ENCODE measurements at places on chromosomes 12 and 14.

DNA sequence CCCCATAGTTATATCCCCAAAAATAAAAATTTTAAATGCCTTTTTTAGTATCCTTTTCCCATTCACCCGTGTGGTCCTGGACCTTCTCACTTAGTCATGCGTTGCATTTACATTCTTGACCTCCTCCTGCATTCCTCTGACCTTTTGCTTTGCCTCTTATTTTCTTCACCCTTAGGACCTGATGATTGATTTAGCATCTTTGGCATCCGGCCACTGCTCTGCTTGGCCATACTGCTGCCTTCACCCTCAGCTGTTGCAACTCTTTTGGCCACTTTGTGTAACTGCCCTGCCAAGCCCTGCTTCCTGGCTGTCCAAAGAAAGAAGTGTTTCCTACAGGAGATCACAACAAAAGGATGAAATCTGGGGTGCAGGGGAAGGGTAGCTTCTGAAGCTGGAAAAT is 48.8 kb upstream of the SLC38A4 start:
- no peak for DNase-seq

DNA sequence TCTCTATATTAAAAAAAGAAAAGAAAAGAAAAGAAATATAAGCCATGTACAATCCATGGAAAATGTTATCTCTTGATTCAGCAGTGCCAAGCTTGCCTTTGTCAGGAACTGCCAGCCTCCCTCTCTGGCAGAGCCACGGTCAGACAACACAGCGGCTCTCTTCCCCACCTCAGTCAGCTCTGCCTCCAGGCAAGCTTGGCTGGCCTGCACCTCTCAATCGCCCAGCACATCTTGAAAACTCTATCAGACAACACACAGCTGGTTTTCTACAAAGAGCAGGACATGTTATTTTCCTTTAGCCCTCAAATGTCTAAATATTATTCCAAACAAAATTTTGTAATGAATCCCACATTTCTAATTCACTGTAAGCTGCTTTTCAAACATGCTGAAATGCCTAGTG is 20.0 kb upstream of the GCH1 start:
- DNase-seq: no peak

DNA sequence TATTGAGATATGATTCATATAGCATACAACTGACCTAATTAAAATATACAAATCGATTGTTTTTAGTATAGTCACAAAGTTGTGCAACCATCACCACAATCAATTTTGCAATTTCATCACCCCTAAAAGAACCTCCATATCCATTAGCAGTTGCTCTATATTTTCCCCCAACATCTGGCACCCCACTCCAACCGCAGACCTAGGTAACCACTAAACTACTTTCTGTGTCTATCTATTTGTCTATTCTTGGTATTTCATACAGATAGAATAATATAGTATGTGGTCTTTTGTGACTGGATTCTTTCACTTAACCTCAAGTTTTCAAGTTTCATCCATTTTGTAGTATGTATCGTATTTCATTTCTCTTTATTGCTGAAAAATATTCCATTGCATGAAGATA is 126.0 kb upstream of the CRY1 start:
- no peak for DNase-seq

- peak; percentile 97 for DNase-seq
Observed at GRCh38 chr14:22570132-22570949, 18.7 kb downstream of the DAD1 start.

GRCh38 chr12:103783744-103784664 is 57.0 kb downstream of the NT5DC3 start:
- no peak for DNase-seq

DNA sequence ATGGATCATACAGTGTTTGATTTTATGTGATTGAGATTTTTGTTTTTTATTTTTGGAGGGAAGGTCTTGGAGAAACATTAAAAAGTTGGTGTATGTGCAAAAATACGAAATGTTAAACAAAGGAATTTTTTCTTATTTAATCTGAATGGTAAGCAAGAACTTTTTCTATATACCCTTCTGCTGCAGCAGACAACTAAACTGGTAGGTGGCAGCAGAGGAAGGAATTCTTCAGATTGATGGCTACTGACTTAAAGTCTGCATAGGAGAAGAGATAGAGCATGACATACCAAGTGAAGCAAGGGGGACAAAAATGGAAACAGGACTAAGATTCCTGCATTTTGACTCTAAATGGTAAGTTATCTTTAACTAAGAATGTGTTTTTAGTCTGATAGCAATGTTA is 42.0 kb upstream of the A2ML1 start:
- DNase-seq: no peak

DNA sequence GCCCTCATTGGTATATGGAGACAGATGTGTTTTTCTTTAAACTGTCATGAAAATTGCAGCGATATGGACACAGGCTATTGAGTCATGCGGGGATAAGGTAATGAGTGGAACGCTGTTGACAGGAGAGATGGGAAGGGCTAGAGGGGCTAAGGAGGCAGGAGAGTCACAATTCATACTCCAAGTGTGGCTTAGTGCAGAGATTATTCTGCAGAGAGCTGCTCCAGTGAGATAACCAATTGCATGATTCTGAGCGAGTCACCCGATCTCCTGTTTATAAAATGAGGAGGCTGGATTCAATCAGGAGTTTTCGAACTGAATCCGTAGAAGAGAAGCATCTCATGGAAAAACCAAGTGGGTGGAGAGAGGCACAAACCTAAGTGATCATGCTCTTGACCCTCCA is 106.4 kb upstream of the PLEKHG7 start:
- no peak for DNase-seq

DNA sequence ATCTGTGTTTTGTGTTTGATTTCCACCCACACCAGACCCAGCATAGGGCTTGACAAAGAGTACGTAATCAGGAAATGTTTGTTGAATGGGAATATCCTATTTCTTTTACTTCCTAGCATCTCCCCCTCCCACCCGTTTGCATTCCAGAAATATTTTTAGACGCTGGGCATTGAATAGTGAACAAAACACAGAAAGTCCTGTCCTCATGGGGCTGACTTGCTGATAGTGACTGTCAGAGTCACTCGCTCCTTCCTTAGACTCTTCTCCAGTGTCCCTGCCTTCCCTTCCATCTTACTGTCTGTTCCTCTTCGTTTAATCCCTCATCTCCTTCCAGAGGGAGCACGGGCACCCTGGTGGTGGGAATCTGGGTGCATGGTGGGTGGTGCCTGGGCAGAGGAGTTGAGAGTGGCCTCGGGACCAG is 53.6 kb downstream of the SLC25A47 start:
- DNase-seq: no peak

- DNase-seq: no peak
Observed at GRCh38 chr14:104442107-104442551, 137.4 kb upstream of the C14orf180 start.

GRCh38 chr14:29529418-29529817 is 398.2 kb downstream of the PRKD1 start:
- no peak for DNase-seq

GRCh38 chr14:66752109-66752508 is 244.2 kb downstream of the GPHN start:
- no peak for DNase-seq

GRCh38 chr14:89750281-89750755 is 204.2 kb downstream of the EFCAB11 start:
- no peak for DNase-seq

DNA sequence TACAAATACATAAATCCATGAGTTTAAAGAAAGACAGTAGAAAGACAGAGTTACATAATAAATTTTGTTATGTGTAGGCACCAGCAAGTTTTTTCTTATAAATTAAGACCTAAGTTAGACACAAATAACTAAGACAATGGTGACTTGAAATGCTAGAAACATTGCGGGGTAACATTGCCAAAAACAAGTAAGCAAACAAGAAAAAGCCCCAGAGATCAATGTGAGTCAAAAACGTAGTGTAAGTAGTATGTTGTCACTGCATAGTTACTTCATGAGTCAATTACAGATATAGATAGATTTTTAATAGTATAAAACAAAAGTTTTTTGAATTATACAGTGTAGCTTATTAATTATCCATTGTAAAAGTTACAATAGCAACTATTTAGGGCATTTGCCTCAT is 83.4 kb downstream of the CNTN1 start:
- DNase-seq: no peak

DNA sequence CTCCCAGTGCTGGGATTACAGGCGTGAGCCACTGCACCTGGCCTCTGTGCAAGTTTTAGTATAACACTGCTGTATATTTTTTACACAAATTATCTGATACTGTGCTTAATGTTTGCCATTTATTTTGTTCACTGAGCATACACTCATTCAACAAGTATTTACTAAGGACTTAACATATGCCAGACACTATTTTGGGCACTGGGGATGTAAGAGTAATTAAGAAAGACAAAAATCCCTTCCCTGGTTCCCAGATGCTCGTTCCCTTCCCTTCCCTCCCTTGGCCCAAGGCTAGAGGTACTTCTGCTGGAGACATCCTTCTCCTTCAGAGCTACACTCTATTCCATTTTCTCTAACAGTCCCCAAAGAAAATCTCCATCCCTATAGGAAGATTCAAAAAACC is 12.5 kb downstream of the CIT start:
- DNase-seq: no peak

DNA sequence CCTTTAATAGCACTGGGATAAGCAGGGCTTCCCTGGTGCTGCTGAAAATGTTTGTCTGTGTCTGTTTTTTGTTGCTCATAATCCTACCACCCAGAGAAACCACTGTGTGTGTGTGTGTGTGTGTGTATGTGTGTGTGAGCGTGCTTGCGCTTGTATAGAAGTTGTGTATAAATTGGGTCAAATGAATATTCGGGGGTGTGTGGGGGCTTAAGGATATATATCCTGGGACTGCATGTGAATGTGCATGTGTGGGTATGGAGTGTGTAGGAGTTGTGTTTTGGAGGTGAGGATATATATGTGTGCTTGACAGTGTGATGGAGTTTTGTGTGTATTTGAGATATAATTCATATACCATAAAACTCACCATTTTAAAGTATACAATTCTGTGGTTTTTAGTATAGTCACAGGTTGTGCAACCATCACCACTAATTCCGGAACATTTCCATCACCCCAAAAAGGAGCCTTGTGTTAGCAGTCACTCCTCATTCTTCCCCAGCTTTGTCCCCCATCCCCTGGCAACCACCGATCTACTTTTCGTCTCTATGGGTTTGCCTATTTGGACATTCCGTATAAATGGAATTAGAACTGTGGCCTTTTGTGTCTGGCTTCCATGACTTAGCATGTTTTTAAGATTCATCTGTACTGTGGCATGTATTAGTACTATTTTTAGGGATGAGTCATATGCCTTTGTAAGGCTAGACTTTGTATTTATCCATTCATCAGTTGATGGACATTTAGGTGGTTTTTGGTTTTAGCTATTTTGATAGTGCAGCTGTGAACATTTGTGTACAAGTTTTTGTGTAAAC is 25.6 kb downstream of the TCTN1 start:
- DNase-seq: no peak

DNA sequence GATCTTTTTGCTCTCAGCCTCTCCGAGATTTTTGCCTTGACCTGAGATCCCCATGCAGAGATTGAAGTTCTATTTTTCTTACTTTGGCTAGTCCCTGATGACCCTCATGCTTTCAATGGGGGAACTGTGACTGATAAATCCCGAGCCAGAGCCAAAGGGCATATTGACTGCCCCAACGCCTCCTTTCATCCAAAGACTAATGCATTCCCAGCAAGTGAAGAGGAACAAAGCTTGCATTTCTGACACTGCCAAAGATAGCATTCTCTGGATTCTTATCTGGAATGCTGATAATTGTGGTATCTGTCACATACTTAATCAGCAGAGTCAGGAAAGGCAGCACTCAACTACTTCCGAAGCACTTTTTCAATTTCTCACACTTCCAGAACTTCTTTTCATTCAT is 152.3 kb upstream of the EGLN3 start:
- no peak for DNase-seq

DNA sequence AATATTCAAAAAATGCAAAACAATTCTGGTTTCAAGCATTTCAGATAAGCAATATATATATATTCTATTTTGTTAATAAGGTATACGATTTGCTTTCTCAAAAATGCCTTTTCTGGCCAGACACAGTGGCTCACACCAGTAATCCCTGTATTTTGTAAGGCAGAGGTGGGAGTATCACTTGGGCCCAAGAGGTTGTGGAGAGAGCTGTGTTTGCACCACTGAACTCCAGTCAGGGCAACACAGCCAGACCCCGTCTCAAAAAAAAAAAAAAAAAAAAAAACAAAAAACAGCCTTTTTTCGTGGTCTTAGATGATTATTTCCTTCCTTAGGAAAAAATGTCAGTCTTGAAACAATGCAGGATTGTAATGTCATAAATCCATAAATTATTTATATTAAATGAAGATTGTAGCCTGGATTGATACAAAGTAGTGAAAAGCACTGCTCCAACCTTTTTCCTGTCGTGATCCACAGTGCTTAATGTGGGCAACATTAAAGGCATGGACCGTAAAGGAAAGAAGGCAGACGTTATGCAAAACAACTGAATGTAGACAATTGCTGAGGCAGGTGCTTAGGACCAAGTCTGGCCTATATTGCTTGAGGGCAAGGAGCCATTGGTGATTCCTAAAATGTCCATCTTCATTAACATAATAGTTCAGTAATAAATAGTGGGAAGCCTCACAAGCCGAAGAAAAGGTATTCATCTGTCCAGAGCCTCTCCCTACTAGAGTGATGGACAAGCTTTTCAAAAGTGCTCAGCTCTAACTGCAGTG is 36.8 kb downstream of the RAD52 start:
- no peak for DNase-seq

DNA sequence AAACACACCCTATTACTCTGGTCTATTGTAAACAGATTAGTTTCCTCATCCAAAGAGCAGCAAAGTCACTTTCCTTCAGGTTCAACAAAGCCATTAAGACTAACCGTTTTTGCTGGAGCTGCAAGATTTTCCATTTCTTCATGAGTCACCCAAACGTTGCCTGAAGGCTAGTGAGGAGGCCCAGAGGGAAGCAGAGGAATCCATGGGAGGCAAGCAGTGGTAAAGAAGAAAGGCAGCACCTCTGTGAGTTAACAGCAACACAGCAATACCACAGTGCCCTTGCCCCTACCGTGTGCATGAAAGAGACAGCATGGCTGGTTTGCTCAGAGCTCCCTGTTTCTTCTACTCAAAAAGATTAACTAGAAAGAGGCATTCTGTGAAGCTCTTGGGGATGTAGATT is 206.3 kb downstream of the ACSS3 start:
- no peak for DNase-seq

DNA sequence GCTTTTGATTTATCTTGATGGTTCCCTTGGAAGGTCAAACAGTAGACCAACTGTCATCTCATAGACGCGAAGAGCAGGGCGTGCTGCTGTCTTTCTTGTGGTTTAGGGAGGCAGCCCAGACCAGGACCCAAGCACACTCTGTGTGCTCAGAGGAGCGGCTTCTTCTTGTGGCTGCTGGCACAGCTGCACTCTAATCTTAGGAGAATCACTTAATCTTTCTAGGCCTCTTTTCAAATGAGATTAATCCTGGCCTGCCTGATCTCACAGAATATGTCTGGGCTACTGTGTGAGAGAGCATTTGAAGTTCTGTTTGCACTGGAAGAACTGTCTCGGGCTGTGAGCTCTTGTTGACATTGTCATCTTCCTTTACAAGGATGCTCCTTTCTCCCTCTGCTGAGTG is 60.0 kb upstream of the TRAF3 start:
- no peak for DNase-seq

DNA sequence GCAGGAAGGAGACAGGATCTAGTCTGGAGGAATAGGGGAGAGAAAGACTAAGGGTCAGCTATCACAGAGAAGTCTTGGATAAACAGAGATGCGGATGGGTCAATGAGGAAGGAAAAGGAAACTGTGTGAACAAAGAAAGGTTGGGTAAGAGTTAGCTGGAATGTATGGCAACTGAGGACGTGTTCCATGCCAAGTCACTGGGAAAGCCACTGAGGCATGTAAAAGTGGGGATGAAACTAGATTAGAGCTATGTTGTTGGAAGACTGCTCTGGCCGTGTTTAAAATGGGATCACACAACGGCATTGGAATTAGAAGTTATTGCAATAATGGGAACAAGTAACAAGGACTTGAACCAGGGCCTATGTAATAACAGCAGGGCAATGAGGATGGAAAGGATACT is 3.9 kb upstream of the NR2C1 start:
- no peak for DNase-seq
